Lung (tissue), 17 donors: ENCODE measurements at places on chromosomes 1 and 21. TPM values are rescaled to one million over a fixed set of nuclear protein-coding genes. Genes with fewer than 3 reads are reported as not detected.

ABCB10 gene
- total RNA-seq: 23.5 TPM

DNA sequence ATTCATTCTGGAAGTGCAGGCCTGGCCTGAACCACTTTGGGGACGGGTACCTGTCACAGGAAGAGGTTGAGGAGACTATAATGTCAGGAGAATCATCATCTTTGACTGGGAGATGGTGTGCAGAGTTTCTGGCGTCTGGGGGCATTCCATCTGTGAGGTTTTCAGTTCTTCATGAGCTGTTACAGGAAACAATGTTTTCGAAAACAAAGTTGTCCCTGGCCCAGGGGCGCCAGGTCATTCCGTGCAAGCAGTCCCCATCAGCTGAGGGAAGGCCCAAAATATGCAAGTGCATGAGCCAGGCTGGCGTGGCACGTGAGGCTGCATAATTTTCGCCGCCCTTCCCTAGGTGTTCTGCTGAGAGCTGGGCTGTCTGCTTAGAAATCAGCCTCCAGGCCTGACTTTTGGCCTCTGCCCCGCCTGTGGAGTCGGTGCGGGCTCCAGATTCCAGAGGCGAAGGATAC lies 68.4 kb upstream of the ATP5PO start:
- no peak for DNase-seq

- DNase-seq: no peak
Observed at GRCh38 chr1:20962576-20963258, 175.6 kb upstream of the HP1BP3 start.

DNA sequence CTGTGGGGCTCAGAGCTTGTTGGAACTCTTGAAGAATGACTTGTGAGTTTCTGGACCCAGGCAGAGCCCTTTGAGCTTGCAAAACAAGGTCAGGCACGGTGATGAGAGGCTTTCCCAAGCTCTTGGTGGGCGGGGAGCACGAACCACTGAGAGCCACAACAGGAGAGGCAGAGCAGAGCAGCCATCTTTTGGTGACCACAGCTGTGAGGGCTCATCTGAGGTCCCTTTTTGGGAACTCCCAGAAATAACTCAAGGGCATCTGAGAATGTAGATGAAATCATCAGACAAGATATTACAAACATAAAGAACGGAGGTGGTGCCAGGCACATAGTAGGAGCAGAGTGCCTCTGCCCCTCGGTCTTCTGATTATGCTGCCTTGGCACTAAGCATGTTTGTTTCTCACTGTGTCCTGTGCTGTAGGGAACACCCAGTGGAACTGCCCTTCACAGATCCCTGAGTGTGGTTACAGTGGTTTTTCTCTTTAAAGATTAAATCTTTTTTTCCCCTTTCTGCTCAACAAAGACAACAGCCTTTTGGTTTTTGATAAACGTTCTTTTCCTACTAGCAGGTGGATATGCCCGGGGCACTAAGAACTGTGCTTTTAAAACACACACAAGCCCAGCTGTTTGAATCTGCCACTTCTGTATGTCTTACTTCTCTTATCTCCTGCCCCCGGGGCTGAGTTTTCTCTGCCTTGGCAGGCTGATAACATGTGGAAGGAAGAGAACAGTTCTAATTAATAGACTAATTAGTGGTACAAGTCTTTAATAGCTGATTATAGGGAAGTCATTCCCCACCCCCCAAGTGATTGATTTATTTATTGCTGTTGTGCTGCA lies 37.7 kb downstream of the CD34 start:
- DNase-seq: no peak

- DNase-seq: no peak
Observed at GRCh38 chr1:99456536-99456935, 189.4 kb upstream of the PALMD start.
